Heart left ventricle (tissue), 16 donors: ENCODE measurements at places on chromosomes 3 and 15.

GRCh38 chr3:119099785-119100184 is 46.2 kb upstream of the TEX55 start:
- no peak for DNase-seq

DNA sequence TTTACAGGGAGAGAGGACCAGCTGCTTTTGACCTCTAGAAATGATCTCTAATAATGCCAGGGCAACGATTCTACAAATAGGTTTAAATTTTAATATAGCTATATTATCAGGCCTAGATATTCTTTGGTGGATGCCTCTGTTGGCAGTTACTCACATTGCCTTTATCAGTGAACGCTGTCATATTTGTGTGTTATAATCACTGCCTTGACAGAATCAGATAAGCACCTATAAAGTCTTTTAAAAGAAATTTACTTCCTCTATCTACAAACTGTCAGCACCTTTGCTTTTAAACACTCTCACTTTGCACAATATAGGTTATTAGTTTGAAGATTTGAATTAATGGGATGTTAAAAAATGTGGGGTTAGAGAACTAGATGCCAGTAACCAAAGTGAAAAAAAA is 324.1 kb downstream of the ZIC1 start:
- no peak for DNase-seq

- DNase-seq: no peak
Measured at GRCh38 chr15:52352086-52352485, 56.5 kb upstream of the MYO5C start.

DNA sequence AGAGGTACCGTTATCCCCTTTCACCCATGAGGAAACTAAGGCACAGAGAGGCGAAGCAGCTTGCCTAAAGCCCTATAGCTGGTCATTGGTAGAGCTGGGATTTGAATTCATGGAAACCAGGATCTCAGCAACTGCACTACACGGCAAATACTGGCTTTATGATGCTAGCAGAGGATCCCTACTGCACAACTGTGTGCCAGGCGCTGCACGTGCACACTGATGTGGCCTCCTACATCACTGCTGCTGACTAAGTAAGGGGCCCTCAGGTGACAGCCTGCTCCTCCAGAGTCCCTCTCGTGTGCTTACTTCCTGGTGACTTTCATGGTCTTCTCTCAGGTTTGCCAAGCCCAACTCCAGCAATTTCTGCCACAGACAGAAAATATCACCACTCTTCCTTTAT is 3.4 kb upstream of the POLG start:
- no peak for DNase-seq

DNA sequence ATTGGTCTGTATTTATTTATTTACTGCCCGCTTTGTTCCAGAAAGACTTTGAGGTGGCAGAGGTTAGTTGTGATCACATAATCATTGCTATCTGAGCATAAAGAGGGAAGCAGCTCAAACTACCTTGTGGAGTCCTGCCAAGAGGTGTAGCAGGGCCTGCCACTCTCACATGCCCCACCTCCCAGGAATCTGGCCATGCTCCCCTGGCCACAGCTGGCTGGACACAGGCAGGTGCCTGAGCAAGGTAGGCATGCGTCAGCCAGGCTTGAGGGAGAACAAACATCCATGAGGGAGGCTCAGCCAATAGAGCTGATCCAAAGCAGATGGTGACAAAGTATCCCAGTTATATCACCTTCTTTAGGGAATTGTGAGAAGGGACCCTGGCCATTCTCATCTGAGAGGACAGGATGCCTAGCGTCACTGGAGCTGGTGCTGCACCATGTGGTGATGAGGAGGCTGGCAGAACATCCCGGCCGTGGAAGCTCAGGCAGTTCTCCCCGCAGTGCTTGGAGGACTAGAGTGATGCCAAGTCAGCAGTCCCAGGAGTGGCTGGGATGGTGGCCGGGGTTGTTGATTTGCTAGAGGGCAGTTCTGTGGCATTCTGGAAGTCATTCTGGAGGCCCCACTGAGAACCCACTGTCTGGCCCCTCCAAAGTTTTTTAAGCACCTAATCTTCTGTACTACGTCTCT is 6.8 kb upstream of the POLG start:
- DNase-seq: no peak

DNA sequence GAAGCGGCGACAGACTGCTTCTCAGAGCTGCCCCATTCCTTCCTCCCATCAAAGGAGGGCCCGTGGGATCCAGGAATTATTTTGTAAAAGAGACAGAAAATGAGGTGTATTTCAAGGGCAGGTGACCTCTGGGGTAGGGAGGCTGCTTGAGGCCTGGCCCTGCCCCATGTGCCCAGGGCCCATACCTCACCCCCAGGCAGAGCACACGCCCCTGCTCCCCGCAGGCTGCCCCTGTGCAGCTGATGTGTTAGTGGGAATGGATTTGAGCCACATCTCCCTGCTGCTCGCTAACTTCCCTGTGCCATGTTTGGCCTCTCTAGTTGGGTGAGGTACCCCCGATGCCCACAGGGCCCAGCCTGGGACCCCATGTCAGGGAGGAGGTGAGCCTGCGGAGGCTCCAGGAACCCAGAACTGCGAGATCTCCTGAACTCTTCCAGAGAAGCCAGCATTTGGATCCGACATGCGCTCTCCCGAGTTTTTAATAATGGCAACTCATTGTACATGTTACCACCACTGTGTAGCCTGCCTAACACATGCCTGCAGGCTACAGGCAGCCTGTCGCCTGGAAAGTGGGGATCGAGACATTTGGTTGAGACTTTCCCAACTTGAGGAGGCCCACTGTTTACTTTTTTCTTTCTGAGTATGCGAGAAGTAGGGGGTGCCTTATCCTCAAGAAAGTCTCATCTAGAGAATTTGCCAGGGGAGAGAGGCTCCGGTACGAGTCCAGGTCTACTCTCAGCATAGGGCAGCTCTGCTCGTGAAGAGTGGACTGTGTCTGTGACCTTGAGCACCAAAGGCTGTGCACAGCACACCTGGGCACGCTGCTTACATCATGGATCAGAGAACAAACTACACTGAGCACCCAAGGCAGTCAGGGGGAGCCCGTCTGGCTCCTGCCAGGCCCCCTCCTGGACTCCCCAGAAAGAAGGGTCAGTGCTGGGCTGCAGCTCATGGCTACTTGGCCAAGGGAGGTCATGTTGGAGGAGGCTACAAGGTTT is 36.1 kb downstream of the PCSK6 start:
- DNase-seq: no peak

- no peak for DNase-seq
Measured at GRCh38 chr15:90531147-90531546, 1.4 kb downstream of the CRTC3 start.

- no peak for DNase-seq
Measured at GRCh38 chr3:103406320-103406850, 971.6 kb downstream of the ZPLD1 start.

DNA sequence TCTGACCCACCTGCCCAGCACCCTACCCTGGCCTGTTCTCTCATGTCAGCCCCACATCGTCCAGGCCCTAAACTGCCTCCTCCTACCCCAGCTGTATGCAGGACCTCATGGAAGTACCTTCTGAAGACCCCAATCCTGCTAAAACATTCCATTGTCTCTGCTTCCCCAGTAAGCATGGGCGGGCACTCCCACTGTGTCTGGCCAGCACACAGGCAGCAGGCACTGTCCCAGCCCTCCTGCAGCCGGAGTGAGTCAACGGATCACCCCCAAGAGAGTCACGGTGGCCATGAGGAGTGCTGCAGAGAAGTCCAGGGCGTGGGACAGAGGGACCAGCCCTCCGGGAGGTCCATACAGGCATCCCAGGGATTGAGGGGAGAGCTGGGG is 36.4 kb upstream of the SLCO2A1 start:
- DNase-seq: no peak

GRCh38 chr3:63595221-63595620 is 57.3 kb upstream of the SNTN start:
- DNase-seq: no peak

- no peak for DNase-seq
Measured at GRCh38 chr15:27804569-27805260, 294.4 kb downstream of the OCA2 start.

GRCh38 chr15:91946581-91947292 is 93.2 kb downstream of the SLCO3A1 start:
- DNase-seq: peak; percentile 48

- no peak for DNase-seq
Measured at GRCh38 chr3:175951047-175951694, 1092.0 kb downstream of the NAALADL2 start.

DNA sequence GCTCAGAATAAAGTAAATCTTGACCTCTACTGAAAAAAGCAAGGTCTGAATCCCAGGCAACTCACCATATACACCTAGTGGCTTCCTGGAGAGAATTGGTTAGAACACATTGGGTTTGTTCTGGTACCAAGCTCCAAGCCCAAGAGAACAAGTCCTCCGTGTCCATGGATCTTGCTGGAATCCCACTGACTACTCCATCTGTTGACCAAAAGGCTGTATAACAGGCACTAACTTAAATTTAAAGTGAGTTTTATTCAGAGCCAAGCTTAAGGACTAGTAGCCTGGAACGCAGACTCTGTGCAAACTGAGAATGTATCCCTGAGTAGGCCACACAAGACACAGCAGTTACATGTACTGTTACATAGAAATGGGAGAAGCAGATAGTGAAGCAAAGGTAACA is 342.1 kb upstream of the LRRC3B start:
- DNase-seq: no peak

- no peak for DNase-seq
Measured at GRCh38 chr3:143134471-143134870, 14.9 kb downstream of the CHST2 start.

- no peak for DNase-seq
Measured at GRCh38 chr3:53376679-53377078, 29.3 kb upstream of the DCP1A start.

GRCh38 chr3:141789281-141789680 is 26.1 kb downstream of the GRK7 start:
- no peak for DNase-seq

DNA sequence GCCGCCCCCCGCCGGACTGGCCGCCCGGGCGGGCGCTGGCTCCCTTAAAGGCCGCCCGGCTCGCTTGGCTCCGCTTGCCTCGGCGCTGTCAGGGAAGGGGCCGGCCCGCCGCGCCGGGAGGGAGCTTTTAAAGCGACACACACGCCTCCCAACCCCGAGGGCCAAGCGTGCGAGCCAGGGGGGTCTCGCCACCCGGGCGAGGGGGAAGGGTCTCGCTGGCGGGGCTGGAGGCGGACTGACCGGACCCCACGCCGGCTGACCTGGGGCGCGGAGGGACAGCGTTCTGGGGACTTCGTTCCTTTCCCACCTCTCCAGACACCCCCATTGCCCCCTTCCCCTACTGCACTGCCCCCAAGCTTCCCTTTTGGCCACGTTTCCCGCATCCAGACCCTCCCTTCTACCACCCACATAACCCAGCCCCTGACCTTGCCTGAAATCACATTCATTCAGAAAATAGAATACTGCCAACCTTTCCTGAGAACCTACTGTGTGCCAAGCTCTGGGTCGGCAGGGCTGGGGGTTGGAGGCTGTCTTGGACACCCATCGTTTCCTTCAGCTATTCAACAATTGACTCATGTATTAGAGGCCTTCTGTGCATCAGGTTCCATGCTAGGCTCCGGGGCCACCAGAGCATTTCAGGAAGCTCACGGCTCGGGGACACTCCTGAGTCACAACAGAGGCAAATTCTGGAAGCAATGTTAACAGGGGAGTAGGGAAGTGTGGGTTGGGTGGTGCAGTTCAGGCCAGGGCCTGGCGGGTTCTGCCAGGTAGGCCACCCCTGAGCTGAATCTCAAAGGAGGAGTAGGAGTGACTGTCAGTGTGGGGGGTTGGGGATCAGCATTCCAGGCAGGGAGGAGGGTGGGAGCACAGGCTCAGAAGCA is at the start of gene INSYN1:
TSS of gene INSYN1 (minus strand) at position 102 of the 881 bp plus-strand sequence. CDS start 2,221 bp downstream, outside the sequence.
- DNase-seq: peak; percentile 68
